ENCODE measurements at places on chromosomes 5 and 9.

- DNase-seq = no peak
Observed at GRCh38 chr5:154740957-154741356, 14.2 kb upstream of the LARP1 start.

GRCh38 chr9:134545543-134546245 is 95.9 kb upstream of the COL5A1 start:
- no peak for DNase-seq

- DNase-seq = no peak
Observed at GRCh38 chr9:10127867-10128266, 484.9 kb downstream of the PTPRD start.

DNA sequence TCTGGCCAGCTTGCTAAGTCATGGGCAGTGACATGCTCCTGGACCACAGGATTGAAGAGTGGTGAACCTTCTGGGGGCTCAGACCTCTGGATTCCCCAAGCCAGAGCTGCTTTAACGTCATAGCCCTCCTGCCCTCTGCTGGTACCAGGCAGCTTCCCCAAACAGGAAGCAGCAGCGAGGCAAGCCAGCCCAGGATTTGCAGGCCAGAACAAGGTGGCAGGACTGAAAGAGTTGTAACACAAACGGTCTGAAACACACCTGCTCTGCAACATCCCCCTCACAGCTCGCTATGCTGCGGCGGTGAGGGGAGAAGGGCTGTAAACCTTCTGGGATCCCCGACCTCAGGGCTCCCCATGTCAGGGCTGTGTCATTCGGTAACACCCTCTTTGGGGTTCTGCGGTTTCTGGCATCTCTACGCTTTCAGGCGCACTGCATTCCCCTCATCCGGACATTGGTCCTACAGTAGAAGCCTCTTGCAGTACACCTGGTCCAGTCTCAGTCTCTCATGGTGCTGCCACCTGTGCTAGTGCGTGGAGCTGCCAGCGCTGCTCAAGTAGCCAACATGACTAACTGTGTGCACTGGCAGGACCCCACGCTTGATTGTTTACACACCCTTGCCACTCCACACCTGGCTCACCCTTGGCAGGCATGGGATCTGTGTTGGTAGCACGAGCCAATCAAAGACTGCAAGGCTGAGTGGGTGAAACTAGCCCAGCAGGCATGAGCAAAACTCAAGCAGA is 893.3 kb downstream of the PTPRD start:
- DNase-seq = no peak

DNA sequence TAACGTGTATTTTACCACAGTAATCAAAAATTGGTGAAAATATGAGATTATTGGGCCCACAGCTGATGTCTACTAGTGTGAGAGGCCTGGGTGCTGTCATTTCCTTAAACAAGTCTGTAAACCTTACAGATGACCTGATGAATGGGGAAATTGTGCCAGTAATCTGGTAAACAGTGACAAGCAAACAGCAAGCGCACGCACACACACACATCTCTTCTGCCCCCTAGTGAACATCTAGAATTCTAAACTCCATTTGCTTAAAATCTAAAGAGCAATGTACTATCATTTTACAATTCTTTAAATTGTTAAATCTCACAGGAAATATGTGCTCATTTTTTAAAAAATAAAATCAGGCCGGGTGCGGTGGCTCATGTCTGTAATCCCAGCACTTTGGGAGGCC is 7.5 kb upstream of the RAPGEF1 start:
- peak; percentile 71 for DNase-seq

- no peak for DNase-seq
Observed at GRCh38 chr5:11304641-11305040, 543.6 kb upstream of the DAP start.

DNA sequence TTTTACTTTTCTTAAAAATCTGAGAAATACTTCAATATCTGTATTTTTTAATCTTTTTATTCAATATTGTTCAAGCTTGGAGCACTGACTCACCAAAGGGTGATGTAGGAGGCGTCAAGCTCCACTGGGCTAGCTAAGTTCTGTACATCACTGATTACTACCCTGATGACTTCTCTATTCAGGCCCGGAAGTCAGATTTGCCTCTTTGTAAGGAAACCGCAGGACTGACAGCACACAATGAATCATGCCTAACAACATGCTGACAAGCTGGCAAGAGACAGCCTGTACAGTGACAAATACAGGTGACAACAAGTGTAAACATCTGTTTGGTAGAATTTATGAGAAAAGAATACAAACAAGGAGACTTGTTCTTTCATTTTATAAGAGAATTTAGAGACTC is 627.9 kb upstream of the RORB start:
- DNase-seq = peak; percentile 35

DNA sequence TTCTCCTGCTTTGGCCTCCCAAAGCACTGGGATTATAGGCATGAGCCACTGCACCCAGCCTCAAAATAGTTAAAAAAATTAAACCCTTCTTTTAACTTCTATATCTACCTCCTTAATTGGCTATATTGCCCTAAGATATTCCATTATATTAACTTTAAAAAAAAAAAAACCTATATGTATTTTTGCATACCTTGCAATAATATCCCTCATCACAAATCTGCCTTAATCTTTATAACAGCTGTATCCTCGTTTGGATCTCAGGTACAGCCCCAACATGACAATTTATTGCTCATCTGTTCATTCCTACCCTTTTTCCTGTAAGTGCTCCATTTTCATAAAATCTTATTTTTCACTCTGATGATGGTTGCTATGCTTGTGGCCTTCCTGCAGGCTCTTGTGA is 12.7 kb downstream of the GNPDA1 start:
- DNase-seq = no peak

- no peak for DNase-seq
Observed at GRCh38 chr9:116365056-116365471, 211.5 kb downstream of the PAPPA start.

- peak; percentile 52 for DNase-seq
Observed at GRCh38 chr5:169701910-169702451, 64.9 kb downstream of the DOCK2 start.

GRCh38 chr5:108339220-108339619 is 42.7 kb downstream of the FBXL17 start:
- DNase-seq = no peak

GRCh38 chr9:34276772-34277171 is 52.3 kb downstream of the KIF24 start:
- no peak for DNase-seq
